Cardiac fibroblast (primary cell): ENCODE measurements at places on chromosomes 4 and X.

DNA sequence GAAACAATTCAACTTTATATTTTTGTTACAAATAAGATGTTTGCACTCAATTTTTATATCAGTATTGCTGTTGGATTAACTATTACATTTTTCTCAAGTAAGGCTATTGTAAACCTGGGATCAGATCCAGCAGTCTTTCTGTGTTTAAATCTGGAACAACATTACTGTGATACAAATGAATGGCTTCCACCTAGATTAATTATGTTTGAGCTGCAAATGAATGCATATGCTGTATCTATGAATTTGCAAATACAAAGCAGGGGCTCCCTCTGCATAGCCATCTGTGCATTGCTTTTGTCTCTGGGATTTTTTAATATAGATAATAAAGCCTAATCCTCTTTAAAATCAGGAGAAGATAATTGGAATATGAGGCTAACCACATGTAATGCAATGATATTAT is 69.8 kb upstream of the NEIL3 start:
- peak; percentile 11 for DNase-seq

DNA sequence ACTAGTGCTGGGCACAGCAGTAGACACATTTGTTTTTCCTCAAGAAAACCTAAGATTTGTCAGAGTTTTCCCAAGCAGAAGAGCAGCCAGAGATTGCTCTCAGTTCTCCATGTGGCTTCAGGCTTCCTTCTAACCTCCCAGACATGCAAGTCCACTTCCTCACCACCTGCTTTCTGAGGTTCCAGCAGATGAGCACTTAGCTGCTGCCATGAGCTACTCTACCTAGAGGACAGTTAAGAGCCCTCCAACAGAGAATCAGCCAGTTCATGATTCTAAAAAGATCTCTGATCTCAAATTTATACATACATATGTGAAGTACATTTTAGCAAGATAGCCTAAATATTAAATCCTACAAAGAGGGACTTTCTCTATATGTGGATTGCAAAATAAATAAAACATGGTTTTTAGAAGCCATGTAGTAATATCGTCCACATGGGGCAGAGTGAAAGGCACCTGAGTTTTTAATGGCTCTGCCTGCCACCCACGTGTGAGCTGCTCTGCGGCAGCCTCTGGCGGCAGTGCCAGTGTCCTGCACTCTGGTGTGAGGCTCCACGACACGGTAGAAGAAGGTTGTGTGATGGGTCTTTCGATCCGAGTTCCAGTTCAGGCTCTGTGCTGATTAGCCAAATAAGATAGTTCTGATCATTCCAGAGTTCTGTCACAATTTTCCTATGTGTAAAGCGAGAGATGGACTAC is 10.3 kb downstream of the CYP4V2 start:
- DNase-seq, result peak; percentile 51

DNA sequence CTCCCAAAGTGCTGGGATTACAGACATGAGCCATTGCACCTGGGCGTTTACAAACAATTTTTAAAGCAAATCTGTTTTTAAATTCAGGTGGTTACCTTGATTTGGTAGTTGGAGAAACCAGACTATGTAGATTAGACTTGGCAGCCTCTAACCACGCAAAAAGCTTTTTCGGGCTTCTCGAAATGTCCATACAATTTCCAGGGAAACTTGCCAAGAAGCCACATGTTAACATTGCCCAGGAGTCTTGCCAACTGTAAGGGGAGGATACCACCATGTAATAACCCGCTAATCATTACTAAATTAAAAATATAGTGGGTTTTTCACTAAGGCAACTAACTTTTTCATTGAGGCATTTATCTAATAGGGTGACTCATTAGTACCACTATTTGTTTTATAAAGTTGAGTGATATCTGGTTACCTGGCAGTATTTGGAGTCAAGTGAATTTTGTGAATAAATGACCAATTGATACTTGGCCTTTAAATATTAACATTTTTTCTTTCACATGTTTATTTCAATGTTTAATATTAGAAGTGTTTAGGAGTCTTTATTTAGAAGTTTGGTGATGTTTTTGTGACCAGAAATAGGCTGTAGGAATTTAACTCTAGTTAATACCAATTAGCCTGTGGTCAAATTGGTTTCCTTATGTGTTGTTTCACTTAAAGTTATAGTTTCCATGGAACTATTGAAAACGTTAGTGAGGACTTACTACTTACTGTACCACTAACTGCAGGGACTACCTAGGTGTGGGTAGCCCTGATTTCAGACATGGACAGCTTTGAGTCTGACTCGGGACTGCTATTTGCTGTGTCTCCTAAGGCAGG is 61.3 kb downstream of the CLDN34 start:
- no peak for DNase-seq

DNA sequence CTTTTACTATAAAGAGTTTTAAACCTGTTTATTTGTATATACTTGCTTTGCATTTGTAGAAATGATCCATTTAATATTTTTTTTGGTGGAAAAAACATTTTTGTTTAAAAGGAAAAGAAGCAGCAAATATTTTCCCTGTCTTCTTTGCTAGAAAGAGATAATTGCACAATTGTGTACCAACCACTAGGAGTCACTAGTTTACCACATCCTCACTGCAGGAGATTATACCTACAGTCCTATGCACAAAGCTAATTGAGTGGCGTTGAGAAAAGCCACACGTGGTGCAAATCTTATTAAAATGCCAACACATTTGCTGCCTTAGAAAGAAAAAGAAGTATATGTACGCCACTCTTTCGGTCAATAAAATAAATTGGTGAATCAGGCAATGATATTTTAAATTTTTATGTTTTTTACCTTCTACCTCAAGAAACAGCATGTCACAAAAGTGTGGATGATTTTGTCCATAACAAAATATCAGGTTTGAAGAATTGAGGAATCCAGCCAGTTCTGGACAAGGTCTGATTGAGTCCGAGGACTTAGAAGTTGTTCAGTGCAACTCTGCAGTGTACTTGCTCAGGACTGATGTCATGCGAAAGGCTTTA is 102.9 kb downstream of the GRXCR1 start:
- peak; percentile 39 for DNase-seq

GRCh38 chr4:1535926-1536578 is 129.8 kb upstream of the NKX1-1 start:
- no peak for DNase-seq

DNA sequence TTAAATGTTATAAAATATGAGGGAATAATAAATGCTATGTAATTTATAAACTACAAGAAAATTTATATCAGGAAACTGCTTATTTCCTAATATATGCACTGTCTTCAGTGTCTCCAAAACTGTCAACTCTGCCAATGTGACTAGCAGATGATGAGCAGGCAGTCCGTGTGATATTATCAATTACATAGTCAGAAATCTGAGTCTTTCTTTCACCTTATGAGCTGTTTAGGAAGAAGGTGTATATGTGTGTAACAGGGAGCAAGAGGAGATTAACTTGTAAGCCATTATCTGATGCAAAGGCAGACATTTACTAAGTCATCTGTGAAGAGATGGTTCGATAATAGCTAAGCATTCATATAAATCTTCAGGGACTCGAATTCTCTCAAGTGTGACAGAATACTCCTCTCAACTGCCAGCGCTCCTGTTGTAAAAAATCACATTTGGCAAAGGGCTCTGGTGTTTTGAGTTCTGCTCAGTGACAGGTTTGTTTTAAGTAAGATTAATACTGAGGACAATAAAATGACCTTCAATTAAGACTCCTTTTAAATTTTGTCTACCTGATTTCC is 79.7 kb downstream of the SNCA start:
- DNase-seq, result no peak

DNA sequence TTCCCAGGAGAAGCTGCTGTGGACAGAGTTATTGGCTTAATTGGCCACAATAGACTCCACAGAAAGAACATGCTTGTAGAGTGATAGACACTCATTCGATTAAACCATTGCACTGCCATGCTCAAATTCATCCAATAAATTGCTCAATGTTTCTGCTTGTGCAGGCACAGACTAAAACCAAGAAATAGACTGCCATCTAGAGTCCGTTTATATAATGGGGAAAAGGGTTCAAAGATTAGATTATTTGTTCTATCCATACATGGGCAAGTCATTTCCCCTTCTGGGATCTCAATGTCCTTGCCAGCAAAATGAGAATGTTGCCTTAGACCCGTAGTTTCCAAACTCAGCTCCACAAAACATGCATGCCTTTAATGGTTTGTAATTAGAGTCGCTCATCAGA is 8.7 kb downstream of the SMIM10 start:
- peak; percentile 76 for DNase-seq

GRCh38 chr4:176123710-176124407 is 58.2 kb downstream of the WDR17 start:
- DNase-seq, result peak; percentile 36

DNA sequence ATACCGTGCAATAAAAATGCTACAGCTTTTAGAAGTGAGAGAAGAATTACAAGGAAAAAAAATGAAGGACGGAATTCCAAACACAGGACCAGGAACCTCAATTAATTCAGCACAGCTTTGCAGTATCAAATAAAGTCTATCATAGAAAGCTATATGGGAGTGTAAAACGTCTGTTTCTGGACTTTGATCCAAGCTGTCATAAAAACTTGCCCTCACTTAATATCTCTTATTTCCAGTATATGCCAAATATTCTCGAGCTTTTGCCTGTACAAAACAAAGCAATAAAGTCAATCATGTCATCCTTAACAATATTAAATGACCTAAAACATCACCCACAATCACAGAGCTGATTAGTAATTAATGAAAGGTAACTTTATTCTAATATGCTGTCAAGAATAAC is 4.2 kb downstream of the PDE5A start:
- DNase-seq, result no peak

GRCh38 chr4:41160856-41161255 is 53.5 kb downstream of the APBB2 start:
- DNase-seq, result no peak

GRCh38 chr4:66376396-66376795 is 706.1 kb upstream of the EPHA5 start:
- peak; percentile 36 for DNase-seq

- DNase-seq, result no peak
These were observed 287.8 kb upstream of the GK2 start for GRCh38 chr4:79695848-79696247.

GRCh38 chrX:137031517-137032340 is 2.1 kb downstream of the GPR101 start:
- peak; percentile 43 for DNase-seq
